DMS53 (cell line): ENCODE measurements at places on chromosomes 2 and 18.

GRCh38 chr2:180753809-180754761, 226.3 kb upstream of the UBE2E3 start:
- DNase-seq, result peak; percentile 41

DNA sequence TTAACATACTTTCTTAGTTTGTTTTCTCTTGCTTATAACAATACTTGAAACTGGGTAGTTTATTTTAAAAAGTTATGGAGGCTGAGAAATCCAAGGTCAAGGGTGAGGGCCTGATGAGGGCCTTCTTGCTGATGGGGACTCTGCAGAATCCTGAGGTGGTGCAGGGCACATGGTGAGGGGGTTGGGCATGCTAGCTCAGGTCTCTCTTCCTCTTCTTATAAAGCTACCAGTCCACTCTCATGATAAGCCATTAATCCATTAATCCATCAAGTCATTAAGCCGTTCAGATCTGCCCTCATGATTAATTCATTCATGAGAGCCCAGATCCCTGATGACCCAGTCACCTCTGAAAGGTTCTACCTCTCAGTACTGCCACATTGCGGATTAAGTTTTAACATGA, 21.4 kb downstream of the ALMS1 start:
- no peak for DNase-seq

DNA sequence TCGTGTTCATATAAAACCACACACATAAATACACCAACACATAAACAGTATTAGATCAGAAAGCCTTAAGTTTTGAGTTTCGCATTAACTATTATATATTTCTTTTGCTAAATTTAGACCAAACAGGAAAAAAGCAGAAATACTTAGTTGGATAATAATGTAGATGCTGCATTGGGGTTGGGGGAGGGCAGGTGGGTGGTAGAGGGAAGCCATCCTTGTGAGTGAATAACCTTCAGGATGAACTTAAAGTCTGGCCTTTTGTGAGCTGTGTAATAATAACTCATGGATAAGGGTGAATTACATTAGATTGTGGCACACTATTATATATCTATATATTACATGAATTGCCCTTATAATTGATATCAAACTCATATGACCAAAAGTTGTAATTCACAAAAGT, 174.7 kb downstream of the WDR7 start:
- no peak for DNase-seq

GRCh38 chr18:24567199-24567598, 106.8 kb downstream of the HRH4 start:
- no peak for DNase-seq

- DNase-seq, result no peak
Observed at GRCh38 chr2:121686902-121687301, 37.6 kb upstream of the CLASP1 start.

GRCh38 chr2:103469800-103470199, 708.0 kb downstream of the TMEM182 start:
- DNase-seq, result no peak

DNA sequence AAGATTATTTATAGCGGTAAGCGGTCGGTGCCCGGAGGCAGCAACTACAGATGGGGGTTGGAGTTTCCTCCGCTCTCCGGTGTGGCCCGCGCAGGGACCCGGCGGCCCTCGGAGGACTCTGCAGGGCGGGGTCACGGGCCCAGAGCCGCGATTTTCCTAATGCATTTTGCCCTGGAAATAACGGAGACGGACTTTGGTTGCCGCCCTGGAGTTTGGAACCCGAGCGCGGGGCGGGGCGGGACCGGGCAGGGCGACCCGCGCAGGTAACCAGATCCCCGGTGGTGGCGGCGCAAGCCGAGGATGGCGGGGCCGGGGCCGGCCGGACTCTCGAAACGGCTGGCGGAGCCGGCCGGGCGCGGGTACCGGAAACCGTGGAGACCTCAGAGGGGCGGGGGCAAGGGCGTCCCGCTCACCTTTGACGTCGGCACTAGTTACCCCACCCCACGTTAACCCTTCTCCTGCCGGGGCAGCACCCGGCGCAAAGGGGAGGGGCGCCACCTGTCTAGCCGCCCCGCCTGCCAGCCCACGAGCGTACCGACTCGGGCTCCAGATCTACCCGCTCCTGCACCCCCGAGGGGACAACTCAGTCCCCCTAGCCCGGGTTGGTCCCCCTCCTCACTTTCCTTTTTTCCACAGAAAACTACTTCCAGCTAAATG, 2.9 kb downstream of the CYP26B1 start:
- peak; percentile 83 for DNase-seq
